ENCODE measurements at places on chromosomes 4 and X.
A peak's percentile ranks its signal among the peaks of the same experiment; 100 is the strongest.

DNA sequence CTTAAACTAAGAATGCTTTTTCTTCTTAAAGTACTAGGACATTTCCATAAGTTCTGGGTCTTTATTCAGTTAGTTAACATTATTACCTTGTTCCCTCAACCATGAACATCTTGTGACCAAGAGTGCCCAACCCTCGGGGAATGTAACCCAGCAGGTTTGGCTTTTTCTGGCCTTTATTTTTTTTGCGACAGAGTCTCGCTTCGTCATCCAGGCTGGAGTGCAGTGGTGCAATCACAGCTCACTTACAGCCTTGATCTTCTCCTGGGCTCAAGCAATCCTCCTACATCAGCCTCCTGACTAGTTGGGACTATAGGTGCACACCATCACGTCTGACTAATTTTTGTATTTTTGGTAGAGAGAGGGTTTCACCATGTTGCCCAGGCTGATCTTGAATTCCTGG is 65.1 kb downstream of the USP11 start:
- no peak for DNase-seq

- DNase-seq = no peak
Observed at GRCh38 chrX:87140800-87141483, 376.7 kb upstream of the KLHL4 start.

GRCh38 chr4:26670903-26671537 is 87.1 kb downstream of the TBC1D19 start:
- no peak for DNase-seq

- no peak for DNase-seq
Observed at GRCh38 chr4:95672811-95673210, 124.0 kb upstream of the UNC5C start.

DNA sequence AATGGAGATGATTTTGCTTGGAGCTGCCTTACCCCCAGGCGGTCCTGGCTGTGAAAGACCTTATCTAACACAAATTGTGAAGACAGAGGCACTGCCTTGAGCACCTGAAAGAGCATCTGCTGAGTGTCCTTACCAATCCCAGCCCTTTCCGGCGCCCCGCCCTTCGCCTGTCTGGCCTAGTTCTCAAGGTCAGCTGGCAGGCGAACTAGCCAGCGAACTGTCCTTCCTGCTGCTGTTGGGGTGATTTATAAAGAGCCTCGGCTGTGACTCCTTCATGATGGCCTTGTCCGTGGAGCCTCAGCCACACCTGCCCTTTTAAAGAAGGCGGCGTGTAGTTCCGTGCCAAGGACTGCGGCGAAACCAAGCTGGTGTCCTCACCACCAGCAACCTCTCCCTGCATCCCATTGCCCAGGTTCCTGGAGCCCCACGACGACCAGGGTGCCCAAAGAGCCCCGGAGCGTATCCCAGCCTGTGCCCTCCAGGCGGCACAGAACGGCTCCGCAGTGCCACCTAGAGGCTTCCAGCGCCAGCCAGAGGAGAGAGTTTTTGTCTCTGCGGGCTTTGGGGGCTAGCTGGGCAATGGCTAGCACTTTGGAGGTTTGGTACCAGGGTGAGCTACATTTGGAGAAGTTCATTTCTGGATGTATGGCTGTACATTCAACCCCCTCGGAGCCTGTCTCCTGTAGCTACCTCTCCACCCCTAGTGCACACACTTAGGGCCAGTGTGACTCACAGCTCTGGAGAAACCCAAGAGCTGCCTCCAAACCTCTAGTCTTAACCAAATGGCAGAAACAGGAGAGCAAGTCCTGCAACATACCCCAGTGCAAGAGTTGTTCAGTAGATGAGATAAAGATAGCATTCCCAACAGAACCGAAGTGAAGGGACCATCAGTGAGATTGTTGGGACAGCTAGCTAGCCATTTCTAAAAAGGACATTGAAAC is 36.8 kb upstream of the VMA21 start:
- DNase-seq = peak; percentile 18
